Large intestine (tissue), 12 donors: ENCODE measurements at places on chromosomes 13 and 19. TPM values are rescaled to one million over a fixed set of nuclear protein-coding genes. Genes with fewer than 3 reads are reported as not detected.

Gene ZNF878
- 0.57 TPM for polyA plus RNA-seq

GRCh38 chr19:30223866-30224688, 148.1 kb upstream of the ZNF536 start:
- no peak for DNase-seq
- peaks cover 81% of the 10 kb centered on the region for H3K27me3 ChIP-seq
- H3K36me3 ChIP-seq: no peaks in the 10 kb centered on the region
- no peak overlapping the region for H3K27ac ChIP-seq
- peaks cover 3% of the 10 kb centered on the region for H3K4me1 ChIP-seq

DNA sequence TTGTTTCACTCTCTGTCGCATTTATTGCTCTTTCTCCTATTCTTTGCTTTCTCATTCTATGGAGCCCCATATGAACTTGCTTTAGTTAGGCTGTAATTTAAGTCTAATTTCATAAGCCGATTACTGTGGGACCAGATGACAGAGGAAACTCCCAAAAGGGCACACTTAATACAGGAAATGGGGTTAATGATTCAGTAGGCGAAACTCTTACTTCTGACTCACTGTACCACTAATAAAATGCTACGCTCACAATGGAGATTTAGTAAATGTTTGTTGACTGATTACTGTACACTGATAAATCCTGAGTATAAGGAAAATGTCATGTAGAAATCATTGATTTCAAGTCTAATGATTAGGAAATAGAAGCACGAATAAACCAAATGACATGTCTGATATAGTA, 276.4 kb downstream of the KLF5 start:
- H3K4me1 ChIP-seq: no peaks in the 10 kb centered on the region
- H3K27ac ChIP-seq: no peak overlapping the region
- no peak for DNase-seq
- H3K27me3 ChIP-seq: no peaks in the 10 kb centered on the region

DNA sequence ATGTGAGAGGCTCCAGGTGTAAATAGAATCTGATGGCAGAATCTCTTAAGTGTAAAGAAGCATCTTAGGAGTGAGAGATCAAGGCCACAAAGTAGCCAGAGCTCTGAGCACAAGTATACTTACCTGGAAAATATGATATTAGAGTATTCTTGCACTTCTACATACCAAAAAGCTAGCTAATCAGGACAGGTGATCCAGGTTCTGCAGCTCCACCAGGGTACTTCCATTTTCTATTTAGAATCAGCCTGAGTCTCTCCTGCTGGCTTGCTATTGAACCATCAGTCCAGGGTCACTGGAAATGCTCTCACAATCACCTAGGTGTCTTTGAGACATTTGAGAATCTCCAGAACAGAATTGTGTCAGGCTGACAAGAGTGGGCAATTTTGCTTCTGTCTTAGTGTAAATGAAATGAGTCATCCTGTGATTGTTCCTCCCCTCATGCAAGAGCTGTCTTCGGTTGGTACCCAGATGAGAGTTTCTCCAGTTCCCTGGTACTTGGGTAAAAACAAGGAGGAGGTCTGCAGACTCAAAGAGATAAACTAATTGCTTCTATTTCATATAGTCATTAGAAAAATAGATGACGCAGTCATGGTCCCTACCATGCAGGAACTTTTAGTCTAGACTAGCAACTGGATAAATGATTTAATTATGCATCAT, 14.6 kb downstream of the ZNF254 start:
- no peaks in the 10 kb centered on the region for H3K27me3 ChIP-seq
- H3K36me3 ChIP-seq: peaks cover 19% of the 10 kb centered on the region
- no peak overlapping the region for H3K4me3 ChIP-seq
- H3K4me1 ChIP-seq: no peaks in the 10 kb centered on the region

- H3K36me3 ChIP-seq: peaks cover 4% of the 10 kb centered on the region
- H3K4me1 ChIP-seq: peaks cover 12% of the 10 kb centered on the region
- no peaks in the 10 kb centered on the region for H3K27me3 ChIP-seq
- H3K27ac ChIP-seq: peak overlapping the region; percentile 75
These were observed 25.6 kb downstream of the DEDD2 start for GRCh38 chr19:42191855-42192254.

DNA sequence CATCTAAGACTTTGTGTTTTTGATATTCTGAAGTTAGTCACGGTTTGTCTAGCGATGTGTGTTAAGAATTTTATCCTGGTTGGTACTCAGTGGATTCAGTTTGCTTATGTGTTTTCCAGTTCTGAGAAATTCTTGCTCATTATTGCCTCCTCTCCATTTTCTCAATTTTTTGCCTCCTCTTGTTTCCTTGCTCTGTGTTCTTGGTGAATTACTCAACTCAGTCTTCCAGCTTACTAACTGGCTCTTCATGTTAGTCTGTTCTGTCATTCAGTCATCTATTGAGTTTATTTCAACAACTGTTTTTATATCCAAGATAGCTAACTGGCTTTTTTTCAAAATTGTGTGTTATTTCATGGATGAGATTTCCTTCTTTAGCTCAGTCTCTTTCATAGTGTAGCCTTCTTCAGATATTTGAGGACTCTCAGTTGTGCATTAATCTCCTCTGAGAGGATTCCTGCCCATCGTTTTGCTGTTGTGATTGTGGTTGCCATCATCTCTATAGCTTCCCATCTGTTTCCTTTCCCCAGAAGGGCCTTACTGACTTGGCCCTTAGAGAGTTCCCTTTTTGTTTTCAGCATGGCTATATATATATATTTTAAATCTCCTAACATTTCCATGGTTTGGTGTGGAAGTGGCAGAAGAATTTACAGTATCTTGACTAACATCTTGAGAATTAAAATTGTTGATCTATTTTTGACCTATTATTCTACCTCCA, 6.2 kb downstream of the SETDB2 start:
- DNase-seq: no peak
- H3K4me3 ChIP-seq: no peak overlapping the region
- H3K27me3 ChIP-seq: no peaks in the 10 kb centered on the region
- no peak overlapping the region for H3K27ac ChIP-seq
- peaks cover 8% of the 10 kb centered on the region for H3K36me3 ChIP-seq
- peaks cover 2% of the 10 kb centered on the region for H3K4me1 ChIP-seq

GRCh38 chr19:14127929-14128509, 8.4 kb downstream of the ASF1B start:
- H3K4me3 ChIP-seq: no peak overlapping the region
- no peak overlapping the region for H3K27ac ChIP-seq
- no peak for DNase-seq
- H3K4me1 ChIP-seq: no peaks in the 10 kb centered on the region
- H3K36me3 ChIP-seq: peaks cover 2% of the 10 kb centered on the region

Gene KLK1
- polyA plus RNA-seq: 23.1 TPM

GRCh38 chr13:48158915-48159314, 64.0 kb upstream of the MED4 start:
- H3K27me3 ChIP-seq: no peaks in the 10 kb centered on the region
- no peak overlapping the region for H3K4me3 ChIP-seq
- H3K36me3 ChIP-seq: no peaks in the 10 kb centered on the region
- no peaks in the 10 kb centered on the region for H3K4me1 ChIP-seq

DNA sequence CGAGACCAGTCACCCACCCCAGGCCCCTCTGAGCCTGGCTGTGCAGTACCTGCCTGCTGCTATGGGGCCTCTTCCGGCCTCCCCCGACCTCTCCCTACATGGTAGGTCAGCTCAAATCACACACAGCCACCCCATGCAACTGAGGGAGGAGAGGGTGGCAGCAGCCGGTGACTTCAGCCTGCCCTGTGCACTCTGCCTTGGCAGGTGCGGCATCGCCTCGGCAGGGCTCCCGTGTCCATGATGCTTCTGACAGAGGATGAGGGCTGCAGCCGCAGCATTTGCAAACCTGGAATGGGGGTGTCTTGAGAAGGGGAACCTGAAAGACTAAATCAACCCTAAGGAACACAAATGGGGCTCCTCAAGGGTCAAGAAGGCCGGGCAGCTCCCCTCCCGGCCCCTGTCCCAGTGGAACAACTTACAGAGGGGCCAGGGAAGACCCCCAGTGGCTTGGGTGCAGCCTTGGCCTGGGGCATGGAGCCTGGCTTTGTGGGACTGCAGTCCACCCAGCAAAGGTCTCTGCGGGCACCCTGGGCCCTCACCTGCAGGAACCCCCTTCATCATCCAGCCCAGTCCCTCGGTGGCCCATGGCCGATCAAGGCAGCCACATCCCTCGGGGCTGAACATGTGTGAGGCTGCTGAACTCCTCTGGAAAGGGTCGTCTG, 6.7 kb downstream of the TEX29 start:
- no peaks in the 10 kb centered on the region for H3K27me3 ChIP-seq
- H3K4me1 ChIP-seq: no peaks in the 10 kb centered on the region
- no peaks in the 10 kb centered on the region for H3K36me3 ChIP-seq

GRCh38 chr13:26964278-26965250, 204.0 kb upstream of the GPR12 start:
- H3K27ac ChIP-seq: peak overlapping the region; percentile 52
- H3K4me3 ChIP-seq: no peak overlapping the region
- peaks cover 98% of the 10 kb centered on the region for H3K4me1 ChIP-seq
- H3K27me3 ChIP-seq: no peaks in the 10 kb centered on the region

Gene NPAS1
- 0.49 TPM for polyA plus RNA-seq
